Activated T-helper 9 cell treated with anti-CD3 and anti-CD28 coated beads, Interleukin-2, amount 50 U/mL, for 16 hours (primary cell): ENCODE measurements at places on chromosomes 11 and 22.

DNA sequence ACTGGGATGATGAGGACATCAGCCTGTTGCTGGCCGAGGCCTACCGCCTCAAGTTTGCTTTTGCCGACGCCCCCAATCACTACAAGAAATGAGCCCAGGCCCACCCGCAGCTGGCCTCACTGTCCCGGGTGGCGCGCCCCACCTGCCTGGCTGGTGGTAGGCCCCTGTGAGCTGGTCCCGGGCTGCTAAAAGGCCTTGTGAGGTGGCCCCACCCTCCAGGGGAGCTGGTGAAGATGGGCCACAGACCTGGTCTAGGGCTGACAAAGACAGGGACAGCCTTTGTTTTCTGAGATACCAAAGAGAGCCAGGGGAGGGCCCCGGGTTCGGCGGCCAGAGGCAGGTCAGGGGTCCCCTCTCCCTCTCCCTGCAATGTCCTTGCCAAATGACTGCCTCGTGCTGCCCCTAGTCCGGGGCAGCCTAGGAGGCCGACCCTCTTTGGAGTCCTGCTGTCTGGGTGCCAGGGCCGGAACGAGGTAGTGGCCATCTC lies 411.1 kb downstream of the TBC1D22A start:
- no peak for DNase-seq

DNA sequence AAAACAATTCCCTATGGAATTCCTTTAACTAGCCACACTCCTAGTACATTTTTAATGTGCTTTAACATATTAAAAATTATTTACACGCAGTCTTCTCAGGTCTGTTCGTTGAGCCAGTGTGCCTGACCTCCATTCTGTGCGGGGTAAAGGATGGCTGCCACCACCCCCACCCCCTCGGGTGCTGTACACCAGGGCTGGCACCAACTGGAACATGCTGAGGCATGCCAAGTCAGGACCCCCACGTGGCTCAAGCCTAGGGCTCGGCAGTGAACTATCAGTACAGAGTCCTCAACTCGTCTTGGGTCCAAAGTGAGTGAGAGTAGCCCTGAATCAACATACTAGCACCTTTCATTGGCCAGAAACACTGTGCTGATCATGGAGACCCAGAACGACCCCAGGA lies 32.5 kb upstream of the PHF21B start:
- DNase-seq, result no peak

- no peak for DNase-seq
Observed at GRCh38 chr11:44555031-44555800, 10.2 kb upstream of the CD82 start.

GRCh38 chr11:27427183-27427980 lies 45.2 kb downstream of the LGR4 start:
- DNase-seq, result no peak

GRCh38 chr11:20050551-20051333 lies 109.5 kb downstream of the DBX1 start:
- no peak for DNase-seq

- no peak for DNase-seq
Observed at GRCh38 chr11:134613646-134614045, 201.6 kb upstream of the B3GAT1 start.

DNA sequence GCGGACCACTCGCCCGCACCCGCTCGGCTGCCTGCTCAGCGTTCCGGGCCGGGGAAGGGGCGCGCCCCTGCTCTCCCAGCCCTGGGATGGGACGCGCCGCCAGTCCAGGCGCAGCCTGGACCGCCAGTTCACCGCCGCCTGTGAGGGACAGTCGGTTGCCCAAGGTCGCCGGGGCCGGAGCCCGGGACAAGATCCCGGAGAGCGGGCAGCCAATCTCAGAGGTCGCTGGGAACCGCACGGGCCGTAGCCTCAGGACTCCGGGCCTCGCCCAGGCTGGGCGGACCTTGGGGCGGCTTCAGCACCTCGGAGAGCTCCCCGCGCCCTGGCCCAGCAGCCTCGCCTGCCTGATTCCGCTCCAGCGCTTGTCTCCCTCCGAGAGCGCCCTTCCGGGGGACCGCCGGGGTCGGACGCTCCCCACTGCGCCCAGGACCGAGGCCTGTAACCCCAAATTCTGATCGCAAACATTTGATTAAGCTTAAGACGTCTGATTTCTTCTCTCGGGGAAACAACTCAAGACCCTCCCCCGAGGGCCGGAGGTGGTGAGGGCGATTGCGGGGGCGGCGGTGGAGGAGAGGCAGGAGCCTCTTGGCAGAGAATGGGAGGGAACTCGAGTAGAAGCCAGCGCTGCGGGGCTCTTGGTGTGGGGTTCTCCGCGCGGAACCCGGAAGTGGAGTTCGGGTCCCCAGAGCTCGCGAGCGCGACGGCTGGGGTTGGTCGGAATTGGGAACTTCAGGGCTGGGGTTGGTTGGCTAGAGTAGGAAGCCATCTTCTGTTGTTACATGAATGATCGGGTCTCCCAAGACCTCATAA lies 1.1 kb upstream of the CHRM4 start:
- peak; percentile 57 for DNase-seq

- peak; percentile 19 for DNase-seq
Observed at GRCh38 chr11:34243600-34244464, 114.0 kb downstream of the ABTB2 start.

DNA sequence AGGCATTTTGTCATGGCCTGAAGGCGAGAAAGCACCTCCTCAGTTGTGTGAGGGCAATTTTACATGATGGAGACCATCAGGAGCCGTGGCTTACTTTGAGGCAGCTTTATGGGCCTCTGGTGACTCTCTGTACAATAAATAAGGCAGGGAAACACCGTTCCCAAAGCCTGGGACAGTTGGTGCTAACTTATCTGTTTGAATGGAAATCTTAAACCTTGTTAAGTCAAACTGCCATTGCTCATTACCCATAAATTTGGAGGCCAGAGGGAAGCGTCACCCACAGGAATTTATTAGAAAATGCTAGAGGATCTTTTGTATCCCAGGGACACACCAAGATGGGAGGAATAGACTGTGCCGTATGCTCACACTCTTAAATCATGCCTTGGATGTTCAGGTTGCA lies 1156.9 kb downstream of the BRD1 start:
- no peak for DNase-seq

- DNase-seq, result no peak
Observed at GRCh38 chr22:48065892-48066291, 1303.4 kb downstream of the TBC1D22A start.

- peak; percentile 41 for DNase-seq
Observed at GRCh38 chr11:118436639-118437207, 431 bp downstream of the KMT2A start.

DNA sequence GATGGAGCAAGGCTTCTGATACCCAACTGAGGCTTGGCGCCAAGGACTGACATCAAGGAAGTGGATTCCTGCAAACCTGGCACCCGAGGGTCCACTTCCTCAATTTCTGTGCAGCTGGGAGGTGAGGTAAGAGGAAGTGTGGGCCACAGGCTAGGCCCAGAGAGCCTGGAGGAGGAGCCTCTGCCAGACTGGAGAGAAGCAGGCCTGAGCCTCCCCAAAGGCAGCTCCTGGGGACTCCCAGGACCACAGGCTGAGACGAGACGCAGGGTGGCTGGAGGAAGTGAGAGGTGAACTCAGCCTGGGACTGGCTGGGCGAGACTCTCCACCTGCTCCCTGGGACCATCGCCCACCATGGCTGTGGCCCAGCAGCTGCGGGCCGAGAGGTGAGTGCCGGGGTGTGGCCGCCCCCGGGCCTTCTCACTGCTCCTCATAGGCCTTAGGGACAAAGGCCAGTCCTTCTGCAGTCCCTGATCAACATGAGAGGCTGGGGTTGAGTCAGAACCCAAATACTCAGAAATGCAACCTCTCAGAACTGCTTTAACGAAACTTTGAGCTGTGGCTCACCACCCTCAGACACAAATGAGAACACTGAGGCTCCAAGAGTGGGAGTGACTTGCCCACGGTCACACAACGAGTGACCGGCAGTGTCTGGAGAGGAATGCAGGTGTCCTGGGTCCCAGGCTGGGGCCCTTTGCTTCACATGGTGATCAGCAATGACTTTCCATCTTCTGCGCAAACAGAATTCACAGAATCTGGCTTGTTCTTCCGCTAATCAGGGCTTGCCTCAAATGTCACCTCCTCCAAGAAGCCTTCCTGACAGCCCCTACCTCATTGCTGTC lies at the start of gene NCF4:
Gene NCF4, plus strand, starts transcription at position 186 of the 839 bp plus-strand sequence. Its CDS starts 166 bp downstream, at position 352.
- peak; percentile 12 for DNase-seq

DNA sequence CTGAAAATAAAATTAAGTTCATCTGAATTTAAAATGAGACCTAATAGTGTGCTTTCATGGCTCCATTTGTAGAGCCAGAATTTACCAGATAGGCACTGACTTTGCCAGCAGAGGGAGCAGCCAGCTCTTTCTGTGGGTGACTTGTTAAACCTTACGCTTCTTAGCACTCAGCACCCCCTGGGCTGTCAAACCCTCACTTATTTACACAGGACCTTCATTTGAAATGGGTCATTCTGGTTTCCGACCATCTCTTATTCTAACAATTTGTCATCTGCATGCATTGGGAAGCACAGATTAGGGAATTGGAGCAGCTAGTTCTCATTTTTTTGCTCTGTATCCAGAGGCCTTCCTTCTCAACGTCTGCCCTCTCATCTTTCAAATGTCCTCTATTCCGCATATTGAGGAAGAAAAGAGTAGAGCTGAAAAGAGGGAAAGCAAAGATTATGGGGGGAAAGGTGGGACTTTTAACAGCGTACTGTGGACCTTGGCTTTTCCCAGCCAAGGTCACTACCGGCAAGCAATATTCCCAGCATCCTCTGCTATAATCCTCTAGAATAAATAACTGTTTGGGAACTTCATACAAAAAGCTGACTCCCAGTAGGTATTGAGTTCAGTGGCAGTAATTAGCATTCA lies 3.1 kb downstream of the ASRGL1 start:
- DNase-seq, result no peak

GRCh38 chr22:26318975-26319374 lies 110.1 kb upstream of the ASPHD2 start:
- DNase-seq, result no peak
